ENCODE measurements at places on chromosomes 12 and 14. TPM values are rescaled to one million over a fixed set of nuclear protein-coding genes. Genes with fewer than 3 reads are reported as not detected.

- H3K27me3 ChIP-seq, result no peaks in the 10 kb centered on the region
- no peak for DNase-seq
- H3K36me3 ChIP-seq, result no peaks in the 10 kb centered on the region
- no peak overlapping the region for H3K4me3 ChIP-seq
- no peaks in the 10 kb centered on the region for H3K4me1 ChIP-seq
Measured at GRCh38 chr12:98401427-98401826, 114.0 kb upstream of the TMPO start.

ABCD2 gene
- 7.3 TPM for total RNA-seq

DNA sequence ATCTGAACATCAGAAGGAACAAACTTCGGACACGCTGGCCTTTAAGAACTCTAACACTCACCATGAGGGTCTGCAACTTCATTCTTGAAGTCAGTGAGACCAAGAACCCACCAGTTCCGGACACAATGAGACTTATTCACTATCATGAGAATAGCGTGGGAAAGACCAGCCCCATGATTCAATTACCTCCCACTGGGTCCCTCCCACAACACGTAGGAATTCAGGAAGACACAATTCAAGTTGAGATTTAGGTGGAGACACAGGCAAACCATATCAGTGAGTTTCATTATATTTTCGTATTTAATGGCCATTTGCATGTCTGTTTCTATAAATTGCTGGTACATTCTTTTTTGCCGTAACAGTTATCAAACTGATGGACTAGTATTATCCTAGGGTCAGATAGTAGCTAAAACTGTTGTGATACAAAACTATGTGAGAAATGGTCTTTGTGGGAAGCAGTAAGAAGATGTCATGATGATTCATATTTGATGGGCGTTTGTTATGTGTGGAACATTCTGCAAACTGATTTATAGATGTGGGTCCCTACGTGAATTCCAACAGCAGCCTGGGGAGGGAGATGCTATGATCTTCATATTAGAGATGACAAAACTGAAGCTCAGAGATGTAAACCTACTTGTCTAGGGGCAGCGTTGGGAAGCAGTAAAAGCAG, 282.4 kb upstream of the TMEM132C start:
- no peaks in the 10 kb centered on the region for H3K4me1 ChIP-seq
- H3K36me3 ChIP-seq, result no peaks in the 10 kb centered on the region
- no peak for DNase-seq
- H3K27me3 ChIP-seq, result no peaks in the 10 kb centered on the region
- no peak overlapping the region for H3K4me3 ChIP-seq

PTCSC3 gene
- total RNA-seq, result not detected

- no peak overlapping the region for H3K27ac ChIP-seq
- no peak overlapping the region for H3K4me3 ChIP-seq
- no peaks in the 10 kb centered on the region for H3K36me3 ChIP-seq
- H3K4me1 ChIP-seq, result no peaks in the 10 kb centered on the region
- H3K27me3 ChIP-seq, result no peaks in the 10 kb centered on the region
Measured at GRCh38 chr12:16369156-16369555, 21.7 kb downstream of the MGST1 start.

GRCh38 chr12:71797531-71797930, 42.0 kb upstream of the TBC1D15 start:
- no peaks in the 10 kb centered on the region for H3K27me3 ChIP-seq
- H3K27ac ChIP-seq, result no peak overlapping the region
- H3K36me3 ChIP-seq, result no peaks in the 10 kb centered on the region
- H3K4me3 ChIP-seq, result no peak overlapping the region
- DNase-seq, result no peak
- H3K4me1 ChIP-seq, result no peaks in the 10 kb centered on the region
